ENCODE measurements at places on chromosomes 11 and 22.

GRCh38 chr11:100922121-100922520 lies 207.5 kb downstream of the PGR start:
- DNase-seq: no peak

GRCh38 chr11:62999649-63000048 lies 14.9 kb upstream of the SLC22A6 start:
- DNase-seq: no peak

DNA sequence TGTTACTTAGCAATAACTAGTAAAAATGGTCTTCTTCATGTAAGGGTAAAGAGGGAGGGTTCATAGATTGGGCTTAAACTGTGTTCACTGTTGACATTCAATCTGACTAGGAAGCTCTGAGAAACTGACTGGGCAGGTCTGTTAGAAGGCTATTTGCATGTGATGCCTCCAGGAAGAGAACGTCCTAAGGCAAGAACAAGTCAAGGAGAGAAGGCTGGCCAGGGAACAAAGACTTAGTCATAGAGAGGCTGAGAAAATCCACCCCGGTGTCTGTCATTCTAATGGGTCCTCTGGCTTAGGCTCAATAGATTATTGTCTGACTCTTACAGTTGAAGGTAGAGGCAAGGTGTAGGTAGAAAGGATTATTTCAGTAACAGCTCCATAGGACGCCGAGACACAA lies 50.3 kb upstream of the CD44 start:
- no peak for DNase-seq

DNA sequence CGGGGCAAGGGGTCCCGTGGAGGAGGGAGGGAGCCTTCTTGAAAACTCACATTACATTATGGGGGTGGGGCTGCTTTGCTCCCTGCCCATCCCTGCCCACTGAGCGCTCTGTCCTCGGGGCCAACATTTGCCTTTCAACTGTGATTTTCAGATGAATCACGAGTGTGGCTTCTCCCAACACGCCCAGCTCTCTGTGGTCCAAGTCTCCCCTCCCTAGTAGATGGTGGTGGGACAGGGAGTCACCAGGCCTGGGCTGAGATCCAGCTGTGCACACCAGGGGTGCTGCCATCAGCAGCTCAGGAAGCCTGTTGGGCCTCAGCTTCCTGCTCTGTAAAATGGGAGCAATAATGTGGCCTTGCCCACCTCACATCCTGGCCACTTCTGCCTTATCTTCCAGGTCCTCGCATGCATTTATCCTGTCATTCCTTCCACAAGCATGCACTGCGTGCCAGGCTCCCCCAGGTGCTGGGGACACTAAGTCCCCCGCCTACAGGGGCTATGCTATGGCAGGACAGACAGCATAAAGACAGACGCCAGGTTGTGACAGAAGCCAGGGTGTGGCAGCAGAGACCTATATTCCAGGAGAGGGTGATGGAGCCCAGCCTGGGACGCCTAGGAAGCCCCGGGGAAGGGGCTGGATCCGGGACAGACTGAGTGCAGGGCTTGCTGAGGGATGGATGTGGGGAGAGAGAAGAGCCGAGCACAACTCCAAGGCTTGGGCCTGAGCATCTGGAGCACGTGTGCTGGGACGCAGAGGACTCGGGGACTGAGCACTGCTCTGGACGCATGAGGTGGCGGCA lies 30.5 kb downstream of the NFAM1 start:
- DNase-seq: no peak

- no peak for DNase-seq
Observed at GRCh38 chr11:134557571-134558257, 145.7 kb upstream of the B3GAT1 start.

GRCh38 chr11:13767471-13767870 lies 99.0 kb downstream of the FAR1 start:
- DNase-seq: no peak

- no peak for DNase-seq
Observed at GRCh38 chr11:101748572-101749344, 165.0 kb upstream of the TRPC6 start.

- no peak for DNase-seq
Observed at GRCh38 chr11:35798423-35798822, 135.8 kb downstream of the TRIM44 start.

- DNase-seq: no peak
Observed at GRCh38 chr11:111449696-111450479, 62.3 kb downstream of the BTG4 start.

DNA sequence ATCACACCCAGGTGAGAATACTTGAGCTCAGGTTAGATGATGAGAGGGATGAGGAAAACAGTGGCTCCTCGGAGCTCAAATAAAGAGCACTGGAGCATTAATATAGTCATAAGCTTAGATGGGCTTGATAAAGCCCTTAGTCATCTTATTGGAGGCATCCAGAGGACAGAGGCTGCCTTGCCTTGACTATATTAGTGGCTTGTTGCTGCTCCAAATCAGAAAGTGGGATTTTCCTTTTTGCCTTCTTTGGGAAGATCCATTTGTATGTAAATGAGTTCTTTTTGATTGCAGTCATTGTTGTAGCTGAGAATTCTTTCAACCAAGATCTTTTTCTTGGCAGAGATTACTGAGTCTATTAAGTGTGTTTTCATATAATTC lies 18.9 kb downstream of the ADM start:
- no peak for DNase-seq

DNA sequence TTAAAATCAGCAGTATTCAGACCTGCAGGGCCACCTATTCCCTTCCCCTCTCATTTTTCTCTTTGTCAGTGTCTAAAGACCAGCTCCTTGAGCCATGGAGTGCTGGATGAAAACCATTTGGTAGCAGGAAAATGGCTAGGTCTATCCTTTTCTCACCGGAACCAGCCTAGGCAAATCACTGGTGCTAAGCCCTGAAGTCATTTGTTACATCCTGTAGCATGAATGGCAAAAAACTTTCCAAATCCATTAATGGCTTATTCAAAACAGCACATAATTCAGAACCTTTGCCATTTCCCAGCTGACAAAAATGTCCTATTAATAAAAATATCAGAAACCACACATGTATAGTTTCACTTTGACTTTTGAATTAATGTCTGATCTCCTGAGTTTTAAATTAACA lies 209.5 kb upstream of the E2F8 start:
- DNase-seq: no peak

- no peak for DNase-seq
Observed at GRCh38 chr11:133551064-133551463, 18.8 kb upstream of the OPCML start.

GRCh38 chr22:35987487-35987886 lies 41.1 kb downstream of the RBFOX2 start:
- no peak for DNase-seq

DNA sequence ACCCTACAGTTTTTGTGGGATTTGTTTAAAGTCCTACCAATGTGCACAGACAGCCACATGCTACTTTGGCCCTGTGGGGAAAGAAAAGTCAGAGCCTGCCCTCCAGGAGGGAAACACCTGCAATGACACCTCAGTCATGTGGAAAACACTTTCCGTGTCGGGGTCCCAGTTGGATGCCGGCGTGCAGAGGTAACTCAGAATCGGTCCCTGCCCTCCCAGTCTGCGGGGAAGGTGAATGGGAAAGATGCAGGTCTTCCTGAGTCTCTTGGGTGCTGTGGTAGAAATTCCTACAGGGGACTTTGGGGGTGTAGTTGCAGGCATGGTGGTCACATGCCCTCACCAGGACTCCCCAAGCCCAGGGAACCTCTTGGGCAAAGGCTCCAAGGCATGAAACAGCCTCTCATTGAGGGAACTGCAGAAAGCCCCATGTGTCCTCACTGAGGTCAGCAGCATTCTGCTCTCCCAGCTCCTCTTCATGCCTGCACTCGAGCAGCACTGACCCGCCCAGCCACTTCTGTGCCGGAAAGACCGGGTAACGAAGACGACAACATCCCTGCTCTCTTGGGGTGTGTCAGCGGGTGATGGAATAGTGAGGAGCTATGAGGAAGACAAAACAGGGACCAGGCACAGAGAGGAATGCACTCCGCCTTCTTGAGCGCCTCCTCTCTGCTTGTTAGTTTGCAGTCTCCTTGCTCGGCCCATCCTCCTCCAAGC lies 4.7 kb downstream of the RIBC2 start:
- no peak for DNase-seq

DNA sequence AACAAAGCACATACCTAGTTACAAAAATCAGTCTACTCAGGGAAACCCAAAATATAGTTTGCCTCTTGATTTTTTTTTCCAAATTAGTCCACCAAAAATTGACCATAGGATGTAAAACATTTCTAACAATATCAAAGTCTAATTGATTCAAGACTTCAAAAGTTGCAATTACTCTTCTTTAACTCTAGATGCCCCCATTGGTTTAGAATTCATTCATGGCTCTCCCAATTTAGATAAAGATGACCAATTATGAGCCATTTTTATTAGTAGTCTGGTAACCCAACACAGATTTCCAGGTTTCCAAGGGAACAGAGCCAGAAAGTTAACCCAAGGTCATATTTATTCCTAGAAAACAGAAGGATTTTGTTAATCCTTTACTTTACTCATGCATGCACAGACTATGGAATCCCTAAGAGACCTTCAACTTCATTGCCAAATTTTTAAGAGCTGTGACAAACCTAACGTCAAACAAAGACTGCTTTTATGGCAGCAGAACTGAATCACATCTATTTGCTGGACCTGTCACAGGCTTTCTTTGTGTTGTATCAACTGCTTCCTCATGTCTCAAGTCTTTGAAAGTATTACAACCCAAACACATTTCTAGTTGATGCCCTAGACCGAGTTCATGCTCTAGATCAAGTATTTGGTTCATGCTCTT lies 55.3 kb downstream of the C22orf42 start:
- no peak for DNase-seq

DNA sequence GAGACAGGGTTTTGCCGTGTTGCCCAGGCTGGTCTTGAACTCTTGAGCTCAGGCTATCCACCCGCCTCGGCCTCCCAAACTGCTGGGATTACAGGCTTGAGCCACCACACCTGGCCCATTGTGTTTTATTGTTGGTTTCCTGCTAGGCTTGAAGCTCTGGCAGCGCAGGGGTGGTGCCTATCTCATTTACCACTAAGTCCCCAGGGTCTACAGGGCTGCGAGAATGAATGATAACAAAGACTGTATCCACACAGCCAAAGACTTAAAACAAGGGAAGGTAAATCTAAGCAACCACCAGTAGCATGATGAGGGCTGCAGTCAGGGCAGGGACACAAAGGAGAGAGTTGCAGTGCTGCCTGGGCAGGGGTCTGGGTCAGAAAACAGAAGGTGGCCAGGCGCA lies 37.3 kb upstream of the XBP1 start:
- DNase-seq: no peak

- DNase-seq: no peak
Observed at GRCh38 chr11:64772303-64773018, 5.9 kb downstream of the SF1 start.

- DNase-seq: no peak
Observed at GRCh38 chr11:120183701-120184141, 27.1 kb upstream of the OAF start.

DNA sequence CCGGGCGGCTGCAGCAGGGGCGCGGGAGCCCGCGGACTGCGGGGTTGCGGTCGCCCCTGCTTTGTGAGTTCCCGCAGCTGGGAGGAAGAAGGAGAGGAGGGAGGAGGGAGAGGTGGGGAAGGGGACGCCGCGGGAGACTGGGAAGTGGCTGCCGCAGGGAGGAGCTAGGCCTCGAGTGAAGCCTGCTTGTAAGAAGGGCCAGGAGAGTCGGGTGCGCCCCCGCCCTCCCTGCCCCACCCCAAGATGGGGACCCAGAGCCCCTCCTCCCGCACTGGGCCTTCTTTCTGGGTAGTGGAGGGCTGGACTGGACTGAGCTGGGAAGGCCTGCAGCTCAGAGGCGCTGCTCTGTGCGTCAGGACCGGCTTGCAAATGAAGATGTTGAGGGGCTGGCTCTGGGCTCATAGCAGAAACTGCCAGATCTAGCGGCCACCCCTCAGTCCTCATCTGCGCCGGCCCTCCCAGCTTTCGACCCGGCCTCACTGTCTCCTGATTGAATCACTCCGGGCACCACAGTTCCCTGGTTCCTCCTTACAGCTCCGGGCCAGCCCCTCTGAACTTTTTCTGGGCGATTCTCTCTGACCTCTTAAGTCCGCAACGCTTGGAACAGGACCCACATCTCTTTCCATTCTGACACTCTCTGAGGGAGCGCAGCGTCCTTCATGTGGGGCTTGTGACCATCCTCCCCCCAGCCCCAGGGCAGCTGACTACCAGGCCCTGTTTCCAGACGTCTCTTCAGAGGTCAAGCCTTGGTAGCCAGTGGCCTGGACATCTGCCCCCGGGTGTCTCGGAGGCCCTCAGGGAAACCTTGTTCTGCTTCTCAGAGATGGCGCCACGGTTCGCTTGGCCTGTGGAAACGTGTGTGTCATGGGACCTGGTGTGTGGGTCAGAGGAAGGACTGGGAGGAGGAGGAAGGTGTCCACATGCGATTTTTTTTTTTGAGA lies 21.9 kb downstream of the SERPINH1 start:
- DNase-seq: no peak

DNA sequence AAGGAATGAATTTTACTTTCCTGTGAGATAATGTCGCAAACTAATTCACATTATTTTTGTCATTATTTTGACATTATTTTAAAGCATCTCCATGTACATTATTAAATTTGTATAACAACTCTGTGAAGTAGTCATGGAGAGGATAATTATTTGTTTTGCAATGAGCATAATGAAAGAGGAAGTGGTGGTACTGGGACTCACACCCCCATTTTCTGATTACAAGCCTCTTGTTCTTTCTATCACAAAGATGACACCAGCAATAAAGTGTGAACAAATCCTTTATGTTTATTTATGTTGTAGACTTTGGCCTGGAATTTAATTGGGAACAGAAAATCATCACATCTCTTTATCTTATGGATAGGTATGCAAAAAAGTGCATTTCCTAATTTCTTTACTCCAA lies 522.6 kb downstream of the TMEM135 start:
- DNase-seq: no peak

DNA sequence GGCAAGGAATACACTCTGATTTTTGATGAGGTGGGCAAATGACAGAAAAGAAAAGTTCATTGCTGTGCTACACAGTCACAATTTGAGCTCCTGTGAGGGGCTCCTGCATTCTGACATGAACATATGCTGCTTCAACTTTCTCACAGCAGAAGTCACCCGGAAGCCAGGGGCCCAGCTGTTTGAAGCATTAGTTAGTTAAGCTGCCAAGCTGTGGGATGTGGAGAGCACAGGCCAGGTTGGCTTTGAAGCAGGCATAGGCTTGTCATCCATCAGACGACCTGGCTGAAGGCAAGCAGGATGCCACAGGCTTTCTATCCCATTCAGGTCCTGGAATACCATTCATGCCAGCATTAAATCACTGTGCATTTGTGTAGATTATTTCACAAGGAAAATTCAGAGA lies 63.1 kb downstream of the MTNR1B start:
- DNase-seq: no peak

DNA sequence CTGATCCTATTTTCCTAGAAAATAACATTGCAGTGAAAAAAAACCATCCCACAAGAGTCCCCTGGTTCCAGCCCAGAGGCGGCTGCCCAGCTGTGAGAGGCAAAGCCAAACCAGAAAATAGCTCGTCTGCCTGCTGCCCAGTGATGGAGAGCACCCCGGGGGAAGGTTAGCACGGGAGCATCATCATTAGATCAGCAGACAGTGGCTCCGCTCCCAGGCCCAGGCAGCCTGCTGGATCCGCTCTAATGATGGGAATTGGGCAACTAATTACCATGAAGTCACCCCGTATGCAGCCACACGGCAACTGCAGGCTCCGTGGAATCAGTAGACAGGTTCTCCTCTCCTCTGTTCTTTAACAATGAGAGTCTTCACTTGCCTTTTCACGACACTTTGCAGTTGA lies 17.1 kb upstream of the B3GAT1 start:
- DNase-seq: no peak

- no peak for DNase-seq
Observed at GRCh38 chr11:62504158-62504973, 42.2 kb downstream of the AHNAK start.

GRCh38 chr11:490186-490929 lies 16.7 kb downstream of the RNH1 start:
- no peak for DNase-seq

Data from GM18507 (cell line).